ENCODE measurements at places on chromosomes 1 and 21.

- DNase-seq: no peak
Observed at GRCh38 chr1:184503221-184503749, 116.5 kb downstream of the C1orf21 start.

DNA sequence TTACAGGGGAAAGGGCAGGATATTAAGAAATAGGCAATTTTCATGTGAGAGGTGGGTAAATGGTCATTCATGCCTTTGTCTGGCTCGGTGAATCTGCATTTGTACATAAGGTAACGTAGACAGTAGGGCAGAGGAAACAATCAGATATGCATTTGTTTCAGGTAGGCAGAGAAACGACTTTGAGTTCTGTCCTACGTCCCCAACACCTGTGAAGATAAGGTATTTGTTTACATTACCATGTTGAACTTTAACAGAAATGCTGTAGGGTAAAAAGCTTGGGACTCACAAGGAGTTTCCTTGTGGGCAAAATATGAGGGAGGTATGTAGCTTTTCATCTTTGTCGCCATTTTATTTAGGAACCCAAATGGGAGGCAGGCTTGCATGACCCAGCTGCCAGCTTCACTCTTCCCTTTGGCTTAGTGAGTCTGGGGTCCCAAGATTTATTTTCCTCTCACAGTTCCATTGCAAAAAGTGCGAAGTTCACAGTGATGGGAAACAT is 31.4 kb downstream of the B3GALT5 start:
- no peak for DNase-seq

DNA sequence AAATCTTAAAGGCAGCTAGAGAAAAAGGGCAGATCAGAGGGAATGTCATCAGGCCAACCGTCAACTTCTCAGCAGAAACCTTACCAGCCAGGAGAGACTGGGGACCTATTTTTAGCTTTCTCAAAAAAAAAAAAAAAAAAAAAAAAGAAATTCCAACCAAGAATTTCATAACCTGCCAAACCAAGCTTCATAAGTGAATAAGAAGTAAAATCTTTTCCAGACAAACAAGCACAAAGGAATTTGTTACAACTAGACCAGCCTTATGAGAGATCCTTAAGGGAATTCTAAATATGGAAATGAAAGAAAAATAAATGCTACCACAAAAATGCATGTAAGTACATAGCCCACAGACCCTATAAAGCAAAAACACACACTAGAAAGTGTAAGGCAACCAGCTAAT is 267.7 kb downstream of the AKT3 start:
- DNase-seq: no peak

- DNase-seq: no peak
Observed at GRCh38 chr21:46459356-46460112, 843 bp downstream of the DIP2A start.

DNA sequence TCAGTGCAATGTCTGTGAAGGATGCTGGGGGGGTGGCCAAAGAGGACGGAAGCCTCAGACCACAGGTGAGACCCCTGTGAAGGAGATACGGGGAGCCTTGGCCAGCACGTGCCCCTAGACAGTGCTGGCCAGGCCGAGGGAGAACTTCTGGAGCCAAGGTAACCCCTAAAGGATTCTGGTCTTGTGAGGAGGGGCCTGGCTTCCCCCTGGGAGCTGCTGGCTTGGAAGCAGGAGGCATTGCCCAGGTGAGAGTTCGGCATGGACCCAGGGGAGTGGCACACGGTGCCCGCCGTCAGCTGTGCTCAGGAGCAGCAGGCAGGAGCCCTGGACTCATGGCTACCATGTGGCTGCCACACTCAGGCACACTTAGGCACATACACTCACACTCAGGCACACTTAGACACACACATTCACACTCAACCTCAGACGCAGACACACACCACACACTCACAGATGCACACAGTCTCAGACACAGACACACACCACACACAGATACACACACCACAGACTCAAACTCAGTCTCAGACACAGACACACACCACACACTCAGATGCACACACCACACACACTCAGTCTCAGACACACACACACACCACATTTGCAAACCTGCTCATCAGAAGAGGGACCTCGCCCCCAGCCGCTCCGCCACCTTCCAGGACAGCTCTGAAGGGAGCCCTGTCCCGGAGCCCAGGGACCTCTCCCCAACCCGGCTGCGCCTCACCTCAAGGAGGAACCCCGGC is 1.1 kb upstream of the COL6A2 start:
- DNase-seq: no peak

DNA sequence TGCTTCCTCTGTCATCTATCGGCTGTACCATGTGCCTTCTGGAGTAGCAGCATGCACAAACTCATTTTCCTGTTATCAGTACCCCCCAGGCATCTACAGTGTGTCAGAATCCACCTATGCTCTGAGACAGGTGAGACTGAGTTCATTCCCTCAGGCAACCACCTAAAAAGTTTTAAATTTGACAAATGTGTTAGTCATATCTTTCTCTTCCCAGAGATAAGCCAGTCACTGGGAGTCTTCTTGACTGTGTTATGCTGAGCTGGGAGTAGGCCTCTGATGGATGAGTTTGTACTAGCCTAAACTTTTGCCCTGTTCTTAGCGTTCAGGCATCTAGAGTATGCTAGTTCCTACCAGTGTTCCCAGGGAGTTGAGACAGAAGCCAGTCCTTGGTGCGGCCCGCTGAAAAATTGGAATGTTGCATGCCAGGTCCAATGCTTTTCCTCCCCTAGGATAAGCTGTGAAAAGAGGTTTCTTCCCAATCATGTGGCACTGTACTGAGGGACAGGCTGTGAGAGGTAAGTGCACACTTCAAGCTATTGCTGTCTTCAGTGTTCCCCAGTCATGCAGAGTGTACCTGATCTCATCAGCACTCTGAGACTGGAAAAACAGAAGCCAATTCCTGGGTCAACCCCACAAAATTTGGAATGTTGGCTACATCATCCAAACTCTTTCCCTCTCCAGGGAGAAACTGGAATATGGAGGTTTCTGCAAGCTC is 1202.3 kb downstream of the NCAM2 start:
- no peak for DNase-seq
